ENCODE measurements at places on chromosomes 5 and 9.

GRCh38 chr5:124050120-124050770 lies 538.3 kb downstream of the CSNK1G3 start:
- no peak for DNase-seq

DNA sequence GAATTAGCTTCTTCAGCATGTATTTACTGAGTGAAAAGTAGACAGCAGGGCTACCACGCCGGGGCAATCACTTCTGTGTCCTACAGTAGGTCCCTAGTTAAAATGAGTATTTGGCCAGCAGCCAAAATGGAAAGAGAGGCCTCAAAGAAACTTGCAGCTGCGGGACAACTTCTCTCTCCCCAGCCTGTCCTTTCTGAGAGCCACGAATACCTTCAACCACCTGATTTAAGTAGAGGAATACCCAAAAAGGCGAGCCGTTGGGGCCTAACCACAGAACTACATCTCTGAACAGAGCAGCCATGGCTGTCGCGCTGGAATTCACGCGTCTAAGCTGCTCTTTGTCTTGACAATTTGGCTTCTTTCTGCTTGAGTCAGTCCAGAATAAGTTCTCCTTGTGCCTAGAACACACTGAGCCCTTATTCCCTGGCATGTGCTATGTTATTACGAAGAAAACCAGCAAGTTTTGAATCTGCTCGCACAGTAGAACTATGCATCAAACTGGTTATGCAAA lies 43.8 kb upstream of the GOLPH3 start:
- DNase-seq: no peak

- DNase-seq: no peak
Measured at GRCh38 chr5:62931153-62931950, 352.7 kb downstream of the LRRC70 start.

DNA sequence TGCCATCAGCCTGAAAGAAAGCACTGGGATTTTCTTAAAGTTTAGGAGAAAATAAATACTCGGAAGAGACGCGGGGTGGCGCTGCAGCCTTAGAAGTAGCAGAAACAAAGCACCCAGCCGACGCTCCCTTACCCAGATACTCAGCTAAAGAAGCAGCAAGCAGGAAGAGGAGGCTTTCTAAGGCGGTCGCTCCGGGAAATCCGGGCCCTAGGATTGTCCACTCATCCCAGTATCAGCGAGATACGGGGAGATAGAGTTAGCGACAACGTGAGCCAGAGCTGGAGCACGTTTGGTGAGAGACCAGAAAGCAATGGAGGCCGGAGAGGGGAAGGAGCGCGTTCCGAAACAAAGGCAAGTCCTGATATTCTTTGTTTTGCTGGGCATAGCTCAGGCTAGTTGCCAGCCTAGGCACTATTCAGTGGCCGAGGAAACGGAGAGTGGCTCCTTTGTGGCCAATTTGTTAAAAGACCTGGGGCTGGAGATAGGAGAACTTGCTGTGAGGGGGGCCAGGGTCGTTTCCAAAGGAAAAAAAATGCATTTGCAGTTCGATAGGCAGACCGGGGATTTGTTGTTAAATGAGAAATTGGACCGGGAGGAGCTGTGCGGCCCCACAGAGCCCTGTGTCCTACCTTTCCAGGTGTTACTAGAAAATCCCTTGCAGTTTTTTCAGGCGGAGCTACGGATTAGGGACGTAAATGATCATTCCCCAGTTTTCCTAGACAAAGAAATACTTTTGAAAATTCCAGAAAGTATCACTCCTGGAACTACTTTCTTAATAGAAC lies at the start of gene PCDHB2:
Gene PCDHB2, plus strand, starts transcription at position 135 of the 782 bp plus-strand sequence. Its CDS starts 176 bp downstream, at position 311.
- DNase-seq: no peak

DNA sequence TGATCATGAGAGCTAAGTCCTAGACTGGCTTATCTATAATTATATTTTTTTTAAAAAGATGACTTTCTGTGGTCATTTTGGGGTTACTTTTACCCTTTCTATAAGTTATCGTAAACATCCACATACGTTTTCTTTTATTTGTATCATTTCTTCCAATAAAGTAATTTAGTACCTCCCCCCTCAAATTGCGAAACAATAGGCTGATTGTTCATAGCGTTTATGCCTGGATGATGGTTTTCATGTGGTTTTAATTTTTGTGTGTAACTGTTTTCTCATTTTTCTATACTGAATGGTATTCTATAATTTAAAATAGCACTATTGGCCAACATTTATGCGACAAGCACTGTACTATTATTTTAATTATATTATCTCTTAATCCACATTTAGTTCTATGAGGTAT lies 44.5 kb downstream of the SMC5 start:
- DNase-seq: no peak

- no peak for DNase-seq
Measured at GRCh38 chr5:108650997-108651396, 96.7 kb upstream of the FER start.

- DNase-seq: no peak
Measured at GRCh38 chr9:17824191-17824590, 245.3 kb downstream of the SH3GL2 start.

DNA sequence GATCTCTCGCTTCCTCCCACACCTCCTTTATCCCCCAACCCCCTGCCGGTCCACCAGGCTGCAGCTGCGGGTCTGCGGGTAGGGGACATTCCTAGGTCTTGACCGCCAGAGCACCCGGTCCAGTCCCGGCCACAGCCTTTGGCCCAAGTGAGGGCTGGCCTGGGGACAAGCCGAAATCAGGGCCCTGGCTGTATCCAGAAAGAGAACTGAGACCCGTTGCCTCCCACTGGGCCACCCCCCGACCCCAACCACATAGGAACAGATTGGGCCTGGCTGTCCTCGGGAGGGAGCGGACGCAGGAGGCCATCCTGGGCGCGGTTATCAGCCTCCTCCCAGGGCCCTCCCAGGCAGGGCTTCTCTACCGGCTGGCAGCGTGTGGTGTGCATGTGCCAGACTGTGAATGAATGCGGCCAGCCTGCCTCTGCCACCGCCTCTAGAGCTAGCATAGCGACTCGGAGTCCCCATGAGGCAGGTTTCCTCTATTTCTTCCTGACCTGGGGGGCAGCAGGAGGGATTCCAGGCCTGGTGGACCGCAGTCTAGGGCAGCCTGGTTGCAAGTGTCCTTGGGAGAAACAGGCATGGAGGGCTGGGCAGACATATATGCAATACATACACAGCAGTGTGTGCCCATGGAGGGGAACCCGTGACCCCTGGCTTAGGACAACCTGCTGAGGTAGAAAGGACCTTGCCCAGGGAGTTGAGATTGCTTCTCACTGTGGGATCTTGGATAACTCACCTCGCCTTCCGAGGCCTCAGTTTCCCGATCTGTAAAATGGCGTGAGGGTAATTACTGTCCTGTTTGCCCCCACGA lies 1.2 kb downstream of the N4BP3 start:
- peak; percentile 27 for DNase-seq

DNA sequence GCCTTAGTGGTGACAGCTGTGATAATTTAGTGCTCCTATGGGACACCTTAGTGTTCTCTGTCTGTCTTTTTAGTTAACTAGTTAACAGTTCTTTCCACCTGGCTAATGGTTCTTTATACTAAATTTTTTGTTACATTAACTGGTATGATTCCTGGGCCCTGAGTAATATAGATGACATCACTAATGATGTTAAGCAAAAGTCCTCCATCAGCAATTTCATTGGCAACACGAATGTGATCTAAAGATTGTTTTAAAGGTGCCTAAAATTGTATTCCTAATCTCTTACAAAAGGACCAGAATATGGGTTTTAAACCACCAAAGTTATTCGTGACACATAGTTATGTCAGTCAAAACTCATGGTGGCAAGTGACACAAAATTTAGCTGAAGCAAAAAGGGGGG lies 235.3 kb downstream of the TENT4A start:
- DNase-seq: no peak

GRCh38 chr9:76353280-76353679 lies 40.9 kb downstream of the RFK start:
- no peak for DNase-seq

GRCh38 chr5:62296998-62297397 lies 9.0 kb upstream of the KIF2A start:
- no peak for DNase-seq

DNA sequence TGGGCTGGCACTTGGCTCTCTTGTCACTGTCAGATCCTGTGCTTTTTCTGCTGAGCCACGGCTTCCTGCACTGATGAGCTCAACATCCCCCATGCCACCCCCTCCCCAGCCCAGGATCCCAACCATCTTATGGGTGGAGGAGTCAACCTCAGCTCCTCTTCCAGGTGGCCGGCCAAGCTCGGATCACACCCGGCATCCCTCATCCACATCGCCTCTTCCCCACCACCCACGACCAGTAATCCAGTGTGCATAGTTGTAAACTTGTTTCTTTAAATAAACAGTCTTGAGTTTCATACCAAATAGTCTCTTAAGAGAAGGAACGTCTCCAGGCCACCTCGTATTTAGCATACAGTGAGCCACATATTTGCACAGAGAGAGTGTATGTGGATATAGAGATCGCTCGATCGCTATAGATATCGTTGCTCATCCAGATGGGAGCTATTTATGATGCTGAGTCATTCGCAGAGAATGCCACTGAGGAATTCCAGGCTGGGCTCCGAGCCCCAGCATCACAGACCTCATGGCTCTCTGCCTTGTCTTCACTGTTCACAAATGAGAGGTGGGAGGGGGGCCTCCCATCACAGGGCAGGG lies 61.8 kb upstream of the CPLX2 start:
- no peak for DNase-seq

GRCh38 chr9:135939351-135940265 lies 21.6 kb downstream of the UBAC1 start:
- DNase-seq: no peak

- DNase-seq: no peak
Measured at GRCh38 chr9:95171001-95171400, 146.5 kb downstream of the FANCC start.

DNA sequence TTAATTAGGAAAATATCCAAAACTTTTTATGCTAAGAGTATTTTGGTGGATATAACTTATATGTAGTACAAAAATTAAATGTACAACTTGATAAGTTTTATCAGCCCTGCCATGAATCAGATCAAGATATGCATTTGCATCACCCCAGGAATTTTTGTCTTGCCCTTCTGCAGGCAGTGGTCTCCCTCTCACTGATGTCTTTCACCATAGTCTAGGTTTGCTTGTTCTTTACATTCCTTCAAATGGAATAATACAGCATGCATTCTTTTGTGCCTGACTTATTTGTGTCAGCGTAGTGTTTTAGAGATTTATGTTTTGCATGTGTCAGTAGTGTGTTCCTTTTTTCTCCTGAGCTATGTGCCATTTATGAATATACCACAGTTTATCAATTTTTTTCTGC lies 36.4 kb downstream of the RNF180 start:
- DNase-seq: no peak

DNA sequence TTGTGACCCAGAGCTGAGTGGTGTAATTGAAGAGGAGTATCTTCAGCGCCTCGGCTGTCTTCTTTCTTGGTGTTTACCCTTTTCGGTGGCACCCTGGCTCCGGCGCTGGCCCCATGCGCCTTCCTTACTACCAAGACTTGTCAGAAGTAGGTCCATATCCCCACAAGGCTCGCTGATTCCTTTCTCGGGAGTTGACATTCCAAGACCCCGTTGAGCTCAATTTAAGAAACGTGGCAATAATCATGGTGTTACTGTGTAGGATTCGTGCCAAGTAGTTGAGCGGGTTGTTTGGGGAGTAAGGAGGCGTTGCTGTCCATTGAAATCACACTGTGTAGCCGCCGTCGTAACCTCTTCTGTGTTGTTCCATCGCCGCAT lies 795 bp downstream of the NDUFAF2 start:
- DNase-seq: no peak

DNA sequence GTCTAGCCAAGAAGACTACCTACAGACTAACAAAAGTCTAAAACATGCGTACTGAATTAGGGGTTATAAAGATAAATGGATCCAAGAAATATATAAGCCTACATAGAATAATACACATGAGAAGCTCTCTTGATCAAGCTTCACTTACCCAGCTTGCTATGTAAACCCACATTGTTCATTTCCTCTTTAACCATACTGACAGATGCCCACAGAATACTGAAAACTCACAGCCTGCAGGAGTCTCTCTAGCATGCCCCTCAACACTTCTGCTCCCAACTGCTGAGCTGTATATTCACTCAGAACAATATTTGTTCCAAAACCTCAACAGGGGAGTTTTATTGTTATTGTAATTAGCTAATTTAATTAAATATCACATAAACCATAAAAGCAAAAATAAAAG lies 52.4 kb downstream of the RFX3 start:
- DNase-seq: no peak

DNA sequence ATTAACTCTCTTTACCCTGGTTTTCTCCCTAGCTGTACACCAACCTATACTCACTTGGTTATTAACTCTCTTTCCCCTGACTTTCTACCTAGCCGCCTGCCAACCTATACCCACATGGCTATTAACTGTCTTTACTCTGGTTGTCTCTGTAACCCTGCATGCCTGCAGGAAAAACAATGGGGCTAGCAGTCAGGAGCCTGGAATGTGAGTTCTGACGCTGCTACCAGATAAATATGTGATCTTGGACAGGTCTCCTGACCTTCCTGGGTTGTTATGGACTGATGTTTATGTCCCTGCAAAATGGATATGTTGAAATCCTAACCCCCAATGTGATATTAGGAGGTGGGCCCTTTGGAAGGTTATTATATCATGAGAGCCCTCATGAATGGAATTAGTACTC lies 119.2 kb downstream of the SMARCA2 start:
- no peak for DNase-seq

- DNase-seq: no peak
Measured at GRCh38 chr9:131043646-131044045, 34.7 kb downstream of the LAMC3 start.

DNA sequence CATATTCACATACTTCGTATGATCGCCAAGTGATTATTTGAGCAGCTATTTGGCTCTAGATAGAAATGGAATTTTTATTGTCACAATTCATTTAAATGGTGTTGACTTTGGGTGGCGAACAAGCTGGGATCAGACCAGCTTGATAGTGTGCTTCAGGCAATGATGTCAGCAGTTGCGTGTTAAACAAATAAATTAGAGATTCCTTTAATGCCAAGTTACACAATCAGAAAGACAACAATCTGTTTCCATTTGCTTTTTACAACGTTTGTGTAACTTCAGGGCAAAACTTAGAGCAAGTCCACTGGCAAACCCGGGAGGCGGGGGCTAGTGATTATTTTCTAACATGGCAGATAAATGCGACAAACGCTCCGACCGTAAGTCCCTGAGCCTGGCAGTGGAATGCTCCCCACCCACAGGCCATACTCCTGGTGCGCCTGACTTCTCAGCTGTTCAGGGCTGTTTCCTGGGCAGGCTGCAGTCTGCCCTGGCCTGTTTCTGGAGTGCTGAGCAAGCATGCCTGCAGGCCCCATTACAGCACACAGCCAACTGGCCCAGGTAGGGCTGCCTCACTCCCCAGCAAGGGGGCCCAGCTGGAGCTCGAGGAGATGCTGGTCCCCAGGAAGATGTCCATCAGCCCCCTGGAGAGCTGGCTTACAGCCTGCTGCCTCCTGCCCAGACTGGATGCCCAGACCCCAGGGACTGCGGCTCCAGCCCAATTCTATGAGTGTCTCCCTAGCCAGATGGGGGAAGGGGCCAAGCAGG lies 88.7 kb downstream of the BASP1 start:
- DNase-seq: no peak

- no peak for DNase-seq
Measured at GRCh38 chr9:128285033-128285784, 9.1 kb downstream of the SWI5 start.
